Osteocyte (in vitro differentiated cells): ENCODE measurements at places on chromosomes 2 and 18. TPM values are rescaled to one million over a fixed set of nuclear protein-coding genes. Genes with fewer than 3 reads are reported as not detected.

GRCh38 chr2:183068561-183068960, 10.0 kb upstream of the DUSP19 start:
- no peaks in the 10 kb centered on the region for H3K36me3 ChIP-seq
- H3K27ac ChIP-seq = no peak overlapping the region
- peaks cover 1% of the 10 kb centered on the region for H3K4me1 ChIP-seq
- peaks cover 13% of the 10 kb centered on the region for H3K27me3 ChIP-seq

DNA sequence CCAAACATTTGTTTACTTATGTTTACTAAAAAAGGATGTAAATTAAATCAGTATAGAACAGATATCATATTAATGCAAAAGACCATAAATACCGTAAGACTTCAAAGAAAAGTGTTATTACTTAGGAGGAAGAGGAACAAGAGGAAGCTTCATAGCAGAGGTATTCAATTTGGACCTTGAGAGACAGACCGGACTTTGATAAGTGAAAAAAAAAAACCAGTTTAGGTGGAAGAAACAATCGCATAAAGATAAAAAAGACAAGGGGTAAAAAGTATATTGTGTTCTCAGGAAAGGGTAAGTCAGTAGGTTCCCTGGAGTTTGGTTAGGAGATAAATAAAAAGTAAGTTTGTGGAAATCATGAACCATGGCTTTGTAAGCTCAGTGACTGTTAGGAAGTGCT, 17.6 kb downstream of the PELI1 start:
- H3K36me3 ChIP-seq = peaks cover 2% of the 10 kb centered on the region
- DNase-seq = no peak
- no peak overlapping the region for H3K27ac ChIP-seq
- peaks cover 8% of the 10 kb centered on the region for H3K4me1 ChIP-seq
- H3K27me3 ChIP-seq = no peaks in the 10 kb centered on the region
- no peak overlapping the region for H3K4me3 ChIP-seq

GRCh38 chr18:56910967-56911366, 235.9 kb upstream of the BOD1L2 start:
- H3K27me3 ChIP-seq = no peaks in the 10 kb centered on the region
- no peak overlapping the region for H3K4me3 ChIP-seq
- peaks cover 4% of the 10 kb centered on the region for H3K36me3 ChIP-seq
- peaks cover 2% of the 10 kb centered on the region for H3K4me1 ChIP-seq
- H3K27ac ChIP-seq = no peak overlapping the region

GRCh38 chr2:33633315-33633714, 34.2 kb upstream of the FAM98A start:
- DNase-seq = no peak
- peaks cover 33% of the 10 kb centered on the region for H3K27me3 ChIP-seq
- no peak overlapping the region for H3K27ac ChIP-seq
- H3K36me3 ChIP-seq = no peaks in the 10 kb centered on the region

GRCh38 chr2:174171686-174172445, 76.5 kb downstream of the OLA1 start:
- H3K27ac ChIP-seq = no peak overlapping the region
- peaks cover 43% of the 10 kb centered on the region for H3K36me3 ChIP-seq
- no peaks in the 10 kb centered on the region for H3K27me3 ChIP-seq
- H3K4me3 ChIP-seq = no peak overlapping the region
- DNase-seq = no peak

DNA sequence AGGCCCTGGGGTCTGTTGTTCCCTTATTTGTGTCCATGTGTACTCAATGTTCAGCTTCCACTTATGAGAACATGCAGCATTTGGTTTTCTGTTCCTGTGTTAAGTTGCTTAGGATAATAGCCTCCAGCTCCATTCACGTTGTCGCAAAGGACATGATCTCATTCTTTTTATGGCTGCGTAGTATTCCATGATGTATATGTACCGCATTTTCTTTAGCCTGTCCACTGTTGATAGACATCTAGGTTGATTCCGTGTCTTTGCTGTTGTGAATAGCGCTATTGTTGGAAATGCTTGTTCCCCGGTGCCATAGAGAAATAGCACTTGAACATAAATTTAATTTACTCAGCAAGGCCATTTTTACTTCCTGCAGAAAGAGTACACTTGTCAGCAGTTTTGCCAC, 51.3 kb upstream of the EPAS1 start:
- H3K27ac ChIP-seq = no peak overlapping the region
- peaks cover 8% of the 10 kb centered on the region for H3K27me3 ChIP-seq
- H3K4me1 ChIP-seq = no peaks in the 10 kb centered on the region

GRCh38 chr2:106596844-106597243, 109.7 kb downstream of the CD8B2 start:
- no peak for DNase-seq
- H3K4me1 ChIP-seq = no peaks in the 10 kb centered on the region
- H3K36me3 ChIP-seq = no peaks in the 10 kb centered on the region
- no peak overlapping the region for H3K4me3 ChIP-seq

DNA sequence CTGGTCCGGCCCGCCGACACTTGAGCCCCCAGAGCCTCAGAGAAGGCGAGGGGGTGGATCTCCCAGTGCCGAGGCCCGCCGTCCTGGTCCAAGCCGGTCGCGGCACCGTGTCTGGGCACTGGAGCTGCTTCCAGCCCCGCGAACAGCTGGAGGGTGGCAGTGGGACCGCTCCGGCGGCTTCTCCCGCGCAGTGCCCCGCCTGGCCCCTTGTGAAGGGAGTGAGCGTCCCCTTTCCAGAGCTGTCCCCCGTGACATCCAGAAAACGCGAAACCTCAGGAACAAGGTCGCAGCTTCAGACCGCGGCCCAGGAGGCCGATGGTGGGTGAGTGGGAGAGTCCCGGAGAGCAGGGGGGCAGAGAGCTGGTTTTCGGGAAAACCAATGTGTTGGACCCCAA, 579 bp upstream of the EMX1 start:
- H3K36me3 ChIP-seq = no peaks in the 10 kb centered on the region
- peaks cover 78% of the 10 kb centered on the region for H3K27me3 ChIP-seq
- H3K4me1 ChIP-seq = peaks cover 28% of the 10 kb centered on the region
- peak overlapping the region; percentile 55 for H3K4me3 ChIP-seq
- peak; percentile 82 for DNase-seq

- DNase-seq = no peak
- H3K4me3 ChIP-seq = no peak overlapping the region
- no peak overlapping the region for H3K27ac ChIP-seq
These were observed 190.9 kb downstream of the TFCP2L1 start for GRCh38 chr2:121094101-121094500.

DNA sequence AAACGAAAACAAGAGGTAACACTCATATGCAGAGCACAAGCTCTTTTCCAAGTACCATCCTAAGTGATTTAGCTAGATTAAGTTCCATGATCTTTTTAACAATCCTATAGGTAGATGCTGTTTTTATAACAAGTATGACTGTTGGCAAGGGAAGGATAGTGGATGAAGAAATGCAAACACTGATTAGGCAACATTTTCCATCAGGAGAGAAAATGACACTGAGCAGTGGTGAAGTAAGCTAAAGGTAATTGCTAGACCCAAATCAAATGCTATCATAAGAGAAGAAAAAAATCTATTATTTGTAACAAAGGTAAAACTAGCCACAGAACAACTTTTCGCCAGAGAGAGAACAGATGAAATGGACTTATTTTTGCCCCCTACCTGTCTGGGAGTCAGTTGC, 34.3 kb upstream of the BARD1 start:
- H3K4me1 ChIP-seq = no peaks in the 10 kb centered on the region
- H3K36me3 ChIP-seq = no peaks in the 10 kb centered on the region
- DNase-seq = no peak
- no peaks in the 10 kb centered on the region for H3K27me3 ChIP-seq

- no peak overlapping the region for H3K4me3 ChIP-seq
- no peaks in the 10 kb centered on the region for H3K36me3 ChIP-seq
- no peak overlapping the region for H3K27ac ChIP-seq
- DNase-seq = no peak
- peaks cover 5% of the 10 kb centered on the region for H3K4me1 ChIP-seq
These were observed 321.2 kb upstream of the FANCL start for GRCh38 chr2:58562276-58562675.

DNA sequence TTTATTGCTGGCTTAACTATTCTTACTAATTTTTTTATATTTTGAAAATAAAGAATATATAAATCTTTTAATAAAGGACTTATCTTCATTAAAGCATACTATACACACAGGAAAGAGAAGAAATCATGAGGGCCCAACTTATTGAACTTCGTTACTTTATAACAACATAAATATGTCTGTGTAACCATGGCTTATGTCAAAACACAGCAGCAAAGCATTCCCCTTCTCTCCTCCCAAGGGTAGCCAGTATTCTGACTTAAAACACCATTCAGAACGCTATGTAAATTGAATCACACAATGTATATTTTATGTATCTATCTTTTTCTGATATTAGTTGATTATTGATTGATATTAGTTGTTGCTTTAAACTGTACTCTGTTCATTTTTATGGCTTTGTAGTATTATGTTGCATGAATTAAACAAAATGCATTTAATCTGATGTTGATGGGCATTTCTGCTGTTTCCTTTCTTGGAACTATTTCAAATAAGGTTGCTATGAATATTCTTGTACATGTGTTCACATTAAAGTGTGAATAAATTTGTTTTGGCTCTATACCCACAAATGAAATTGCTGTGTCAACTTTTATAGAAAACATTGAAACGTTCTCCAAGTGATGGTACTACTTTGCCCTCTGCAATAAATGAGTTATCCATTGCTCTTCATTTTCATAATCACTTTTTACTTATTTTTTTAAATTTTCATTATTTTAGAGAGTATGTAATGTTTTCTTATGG, 188.7 kb downstream of the RND3 start:
- no peak overlapping the region for H3K27ac ChIP-seq
- H3K27me3 ChIP-seq = no peaks in the 10 kb centered on the region
- H3K4me1 ChIP-seq = peaks cover 7% of the 10 kb centered on the region

- no peaks in the 10 kb centered on the region for H3K36me3 ChIP-seq
- DNase-seq = no peak
- H3K4me3 ChIP-seq = no peak overlapping the region
- no peaks in the 10 kb centered on the region for H3K4me1 ChIP-seq
- no peak overlapping the region for H3K27ac ChIP-seq
These were observed 623.8 kb upstream of the NXPH2 start for GRCh38 chr2:139403948-139404347.

DNA sequence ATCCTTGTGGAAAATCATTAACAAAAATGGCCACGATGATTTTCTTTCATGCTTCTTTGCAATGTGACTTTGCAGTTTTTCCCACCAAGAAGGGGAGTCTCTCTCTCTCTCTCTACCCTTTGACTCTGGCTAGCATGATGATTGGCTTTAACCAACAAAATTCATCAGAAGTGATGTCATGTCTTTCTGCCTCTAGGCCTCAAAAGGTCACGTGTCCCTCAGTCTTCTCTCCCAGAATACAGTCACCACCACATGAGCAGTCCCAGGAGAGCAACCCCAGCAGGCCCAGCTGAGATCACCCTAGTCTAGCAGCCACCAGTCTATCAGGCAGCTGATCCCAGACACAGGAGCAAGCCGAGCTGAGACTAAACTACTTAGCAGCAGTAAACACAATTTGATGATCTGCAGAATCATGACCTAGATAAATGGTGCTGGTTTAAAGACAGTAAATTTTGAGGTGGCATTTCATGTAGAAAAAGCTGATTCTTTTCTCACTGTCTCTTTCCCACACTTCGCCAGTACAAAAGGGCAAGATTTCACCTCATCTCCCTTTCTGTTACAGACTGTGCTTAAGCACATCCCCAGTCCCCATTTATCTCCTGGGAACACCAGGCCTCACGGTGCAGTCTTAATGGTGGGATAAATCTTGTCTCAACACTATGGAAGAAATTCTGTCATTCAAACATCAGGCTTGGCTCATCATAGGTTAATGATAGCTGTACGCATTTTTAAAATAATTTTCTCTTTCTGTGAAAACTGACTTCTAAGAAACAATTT, 132.7 kb downstream of the SCG2 start:
- H3K4me1 ChIP-seq = peaks cover 37% of the 10 kb centered on the region
- H3K27me3 ChIP-seq = no peaks in the 10 kb centered on the region
- peaks cover 1% of the 10 kb centered on the region for H3K36me3 ChIP-seq
- no peak overlapping the region for H3K4me3 ChIP-seq

DNA sequence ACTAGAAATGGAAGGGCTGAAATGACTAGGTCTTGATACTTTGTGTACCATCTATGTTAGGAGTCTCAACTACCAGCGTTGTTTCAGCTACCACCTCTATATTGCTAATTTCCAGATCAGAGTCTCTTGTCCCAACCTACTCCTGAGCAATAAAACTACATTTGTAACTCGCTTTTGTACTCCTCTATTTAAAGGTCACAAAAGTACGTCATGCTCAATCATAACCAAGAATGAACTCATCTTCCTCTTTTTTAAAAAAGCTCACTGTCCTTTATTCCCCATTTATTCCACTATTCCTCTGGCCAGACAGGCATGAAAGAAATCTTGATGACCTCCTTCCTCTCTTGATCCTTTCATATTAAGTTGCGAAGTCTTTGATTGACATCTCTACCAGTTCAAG, 11.2 kb upstream of the MATN3 start:
- peaks cover 45% of the 10 kb centered on the region for H3K36me3 ChIP-seq
- no peak overlapping the region for H3K27ac ChIP-seq
- H3K4me1 ChIP-seq = no peaks in the 10 kb centered on the region
- no peaks in the 10 kb centered on the region for H3K27me3 ChIP-seq
- H3K4me3 ChIP-seq = no peak overlapping the region

GGCX gene
- 58.2 and 59.6 TPM in 2 replicates for total RNA-seq
